K562 (cell line): ENCODE measurements at places on chromosomes 1 and 21.

DNA sequence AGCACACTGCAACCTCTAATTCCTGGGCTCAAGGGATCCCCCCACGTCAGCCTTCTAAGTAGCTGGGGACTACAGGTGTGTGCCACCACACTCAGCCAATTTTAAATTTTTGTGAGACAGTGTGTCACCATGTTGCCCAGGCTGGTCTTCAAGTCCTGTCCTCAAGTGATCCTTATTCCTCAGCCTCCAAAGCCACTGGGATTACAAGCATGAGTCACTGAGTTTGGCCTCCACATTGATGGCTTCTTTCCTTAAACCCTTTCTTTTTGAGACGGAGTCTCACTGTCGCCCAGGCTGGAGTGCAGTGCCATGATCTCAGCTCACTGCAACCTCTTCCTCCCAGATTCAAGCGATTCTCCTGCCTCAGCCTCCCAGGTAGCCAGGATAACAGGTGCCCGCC is 7.6 kb downstream of the KPNA6 start:
- DNase-seq: no peak

DNA sequence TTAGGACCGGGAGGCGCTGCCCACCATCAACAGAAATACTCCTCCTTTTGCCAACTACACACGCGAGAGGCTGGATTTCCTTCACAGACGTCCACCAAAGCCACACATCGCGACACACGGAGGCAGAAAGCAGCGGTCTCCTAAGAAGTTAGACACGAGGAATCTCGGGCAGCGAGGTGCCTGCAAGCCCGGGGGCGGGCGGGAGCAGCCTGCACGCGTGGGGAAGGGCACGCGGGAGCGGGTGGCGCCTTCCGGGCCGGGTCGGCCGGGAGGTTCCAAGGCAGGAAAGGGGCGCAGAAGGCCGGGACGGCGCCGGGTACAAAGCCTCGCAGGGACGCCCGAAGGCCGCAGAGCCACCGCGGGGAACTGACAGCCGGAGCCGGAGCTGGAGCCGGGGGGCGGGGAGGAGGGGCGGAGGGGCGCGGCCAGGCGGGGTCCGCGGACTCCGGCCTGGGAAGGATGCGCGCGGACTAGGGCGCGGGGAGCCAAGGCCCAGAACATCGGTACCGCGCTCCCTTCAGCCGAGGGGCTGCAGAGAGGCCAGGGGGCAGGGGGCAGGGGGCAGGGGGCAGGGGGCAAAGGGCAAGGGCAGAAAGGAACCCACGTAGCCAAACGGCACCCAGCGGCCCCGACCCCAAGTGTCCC is 722 bp downstream of the NPHP4 start:
- DNase-seq: peak; percentile 79

- DNase-seq: no peak
Measured at GRCh38 chr1:197320991-197321531, 53.0 kb downstream of the CRB1 start.

DNA sequence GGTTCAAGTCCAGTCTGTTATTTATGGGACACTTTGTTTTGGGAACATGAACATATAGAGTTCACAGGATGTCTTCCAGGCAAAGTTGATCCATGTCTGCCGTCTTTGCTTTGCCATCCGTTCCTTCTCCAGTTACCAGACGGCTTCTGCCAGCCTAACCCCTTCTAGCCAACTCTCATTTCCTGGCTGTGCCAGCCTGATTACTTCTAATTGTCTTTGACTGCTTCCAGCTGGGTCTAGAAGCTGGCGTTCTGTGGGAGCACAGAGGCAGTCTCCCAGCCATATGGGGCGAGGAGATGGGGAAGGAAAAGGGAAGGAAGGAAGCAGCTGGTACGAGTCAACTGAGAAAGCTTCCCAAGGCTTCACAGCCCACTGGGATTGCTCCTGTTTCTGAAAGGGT is 3.1 kb upstream of the HUNK start:
- DNase-seq: no peak

DNA sequence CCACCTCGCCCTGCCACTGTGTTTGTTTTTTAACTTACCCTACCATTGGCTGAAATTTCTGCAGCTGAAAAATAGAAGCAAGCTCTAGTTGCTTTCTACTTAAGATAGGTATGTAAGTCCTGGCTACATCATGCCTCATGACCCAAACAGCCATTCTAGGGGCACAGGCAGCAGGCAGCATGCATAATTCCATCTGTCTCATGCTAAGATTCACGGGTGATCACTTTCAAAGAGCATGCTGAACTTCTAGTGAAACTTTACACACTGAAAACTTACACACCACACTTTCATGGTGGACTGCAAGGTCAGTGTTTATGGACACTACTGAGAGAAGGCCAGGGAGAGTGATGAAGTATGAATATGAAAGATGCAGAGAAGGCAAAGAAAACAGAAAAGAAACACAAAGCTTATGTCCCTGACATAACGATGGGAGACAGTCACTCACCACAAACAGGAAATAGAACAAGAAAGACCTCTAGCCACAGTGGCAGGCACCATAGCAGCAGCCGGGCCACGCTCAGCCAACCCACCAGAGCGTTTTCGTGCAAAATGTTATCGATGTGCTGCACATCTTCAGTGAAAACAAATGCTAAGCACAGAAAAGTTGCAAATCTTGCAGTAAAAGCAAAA is 102.3 kb upstream of the TIAM1 start:
- no peak for DNase-seq

- peak; percentile 57 for DNase-seq
Measured at GRCh38 chr1:58739856-58740466, 40.1 kb upstream of the MYSM1 start.

DNA sequence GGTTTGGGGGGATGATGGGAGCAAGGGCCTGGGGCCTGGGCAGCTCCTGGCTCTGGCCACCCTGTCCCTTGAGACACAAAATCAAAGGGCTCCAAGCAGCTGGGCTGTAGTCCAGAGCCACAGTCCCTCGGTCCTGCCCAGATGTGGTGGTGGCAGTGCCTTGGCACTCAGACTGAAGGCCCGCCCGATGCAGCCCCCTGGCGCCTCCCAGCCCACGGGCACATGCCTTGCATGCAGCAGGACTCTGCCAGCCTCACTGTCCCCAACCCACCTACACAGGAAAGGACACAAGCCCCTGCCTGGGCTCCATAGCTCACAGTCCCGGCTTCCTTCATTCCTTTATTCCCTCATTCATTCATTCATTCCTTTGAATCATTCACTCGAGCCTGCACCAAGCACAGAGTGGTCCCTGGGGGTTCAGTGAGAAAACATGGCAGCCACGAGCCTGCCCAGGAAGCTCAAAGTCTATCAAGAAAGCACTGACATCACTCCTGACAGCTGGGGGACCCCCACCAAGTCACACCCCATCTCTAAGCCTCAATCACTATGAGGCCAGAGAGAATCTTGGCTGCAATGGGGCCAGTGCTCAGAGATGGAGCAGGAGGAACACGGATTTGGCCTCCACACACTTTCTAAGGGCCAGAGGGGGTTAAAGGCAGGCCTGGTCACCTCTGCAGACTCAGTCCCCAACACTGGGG is 5.8 kb downstream of the SDC3 start:
- DNase-seq: no peak

GRCh38 chr1:228079013-228079412 is 3.5 kb upstream of the ARF1 start:
- no peak for DNase-seq

- DNase-seq: peak; percentile 93
Measured at GRCh38 chr1:201559679-201560162, 20.8 kb downstream of the NAV1 start.

- DNase-seq: no peak
Measured at GRCh38 chr1:168794057-168794456, 65.1 kb upstream of the DPT start.

GRCh38 chr1:59165353-59165752 is 131.5 kb upstream of the FGGY start:
- no peak for DNase-seq

- DNase-seq: no peak
Measured at GRCh38 chr1:157624471-157624870, 26.6 kb upstream of the FCRL4 start.

- DNase-seq: peak; percentile 41
Measured at GRCh38 chr1:156815307-156815826, 1.3 kb downstream of the SH2D2A start.

- DNase-seq: peak; percentile 66
Measured at GRCh38 chr21:42411197-42411869, 7.6 kb downstream of the UBASH3A start.

DNA sequence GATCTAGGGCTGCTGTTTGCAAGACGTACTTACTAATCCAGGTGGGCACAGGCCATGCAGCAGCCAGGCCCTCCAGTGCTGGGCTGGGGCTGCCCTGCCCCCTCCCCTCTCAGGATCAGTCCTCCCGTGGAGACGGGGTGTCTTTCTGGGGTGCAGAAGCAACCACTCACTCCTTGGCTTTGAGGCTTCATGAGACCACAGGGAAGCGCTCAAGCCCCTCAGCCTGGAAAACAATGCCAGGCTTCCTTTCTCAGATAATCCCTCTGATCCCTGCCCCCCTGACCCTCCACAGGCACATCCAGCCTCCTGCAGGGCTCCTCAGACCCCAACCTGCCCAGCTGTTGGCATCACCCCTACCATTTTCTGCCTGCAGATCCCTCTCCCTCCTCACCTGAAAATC is 13.9 kb upstream of the C2CD2 start:
- no peak for DNase-seq

DNA sequence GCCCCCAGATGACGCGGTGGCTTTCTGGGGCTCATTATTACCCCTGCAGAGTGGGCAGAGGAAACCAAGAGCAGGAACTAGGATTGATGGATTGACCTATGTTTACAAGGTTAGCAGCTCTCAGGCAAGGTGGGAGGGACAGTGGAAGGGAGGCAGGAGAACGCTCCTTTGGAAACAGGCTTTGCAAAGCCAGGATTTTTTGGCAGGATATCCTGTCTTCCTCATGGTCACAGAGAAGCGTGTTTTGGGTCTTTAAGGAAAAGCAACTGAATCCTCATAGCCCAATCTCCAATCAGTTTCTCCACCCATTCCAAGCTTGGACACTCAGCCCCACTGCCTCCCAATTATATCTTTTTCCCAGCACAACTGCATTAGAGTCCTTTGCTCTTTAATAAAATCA is 105.6 kb upstream of the SOD1 start:
- no peak for DNase-seq

DNA sequence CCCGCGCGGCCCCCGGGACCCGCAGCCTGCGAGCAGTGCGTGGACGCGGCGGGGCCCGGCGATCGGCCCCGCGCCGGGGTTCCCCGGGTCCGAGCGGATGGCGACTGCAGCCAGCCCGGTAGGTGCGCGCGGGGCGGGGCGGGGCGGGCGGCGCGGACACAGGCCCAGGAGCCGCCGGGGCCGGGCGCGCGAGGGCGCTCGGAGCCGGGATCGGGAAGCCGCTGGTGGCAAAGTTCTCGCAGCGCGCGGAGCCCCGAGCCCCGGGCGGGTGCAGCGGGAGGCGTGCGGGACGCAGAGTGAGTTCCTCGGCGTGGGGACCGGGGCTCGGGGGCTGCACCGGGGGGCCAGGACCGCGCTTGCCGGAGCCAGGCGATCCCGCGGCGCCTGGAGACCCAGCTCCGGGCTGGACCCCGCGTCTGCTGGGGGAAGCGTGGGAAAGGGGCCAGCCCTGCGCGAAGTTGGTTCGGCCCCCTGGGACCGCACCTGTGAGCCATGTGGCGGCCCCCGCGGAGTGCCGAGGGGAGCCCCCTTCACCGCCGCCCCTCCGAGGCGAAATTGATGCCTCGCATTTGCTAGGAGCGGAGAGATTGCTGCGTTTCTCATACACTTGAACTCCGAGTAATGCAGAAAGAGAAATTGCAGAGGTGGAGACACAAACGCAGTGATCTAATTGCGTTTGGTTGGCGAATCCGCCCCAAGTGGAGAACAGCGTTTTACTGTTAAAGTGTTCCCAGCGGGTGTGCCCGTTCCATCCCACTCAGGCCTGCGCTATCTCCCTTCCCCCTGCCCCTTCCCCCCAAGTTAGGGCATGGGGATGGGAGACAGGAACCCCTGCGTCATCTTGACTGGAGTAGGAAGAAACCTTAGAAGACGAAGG is 228.9 kb upstream of the TMEM51 start:
- peak; percentile 81 for DNase-seq

DNA sequence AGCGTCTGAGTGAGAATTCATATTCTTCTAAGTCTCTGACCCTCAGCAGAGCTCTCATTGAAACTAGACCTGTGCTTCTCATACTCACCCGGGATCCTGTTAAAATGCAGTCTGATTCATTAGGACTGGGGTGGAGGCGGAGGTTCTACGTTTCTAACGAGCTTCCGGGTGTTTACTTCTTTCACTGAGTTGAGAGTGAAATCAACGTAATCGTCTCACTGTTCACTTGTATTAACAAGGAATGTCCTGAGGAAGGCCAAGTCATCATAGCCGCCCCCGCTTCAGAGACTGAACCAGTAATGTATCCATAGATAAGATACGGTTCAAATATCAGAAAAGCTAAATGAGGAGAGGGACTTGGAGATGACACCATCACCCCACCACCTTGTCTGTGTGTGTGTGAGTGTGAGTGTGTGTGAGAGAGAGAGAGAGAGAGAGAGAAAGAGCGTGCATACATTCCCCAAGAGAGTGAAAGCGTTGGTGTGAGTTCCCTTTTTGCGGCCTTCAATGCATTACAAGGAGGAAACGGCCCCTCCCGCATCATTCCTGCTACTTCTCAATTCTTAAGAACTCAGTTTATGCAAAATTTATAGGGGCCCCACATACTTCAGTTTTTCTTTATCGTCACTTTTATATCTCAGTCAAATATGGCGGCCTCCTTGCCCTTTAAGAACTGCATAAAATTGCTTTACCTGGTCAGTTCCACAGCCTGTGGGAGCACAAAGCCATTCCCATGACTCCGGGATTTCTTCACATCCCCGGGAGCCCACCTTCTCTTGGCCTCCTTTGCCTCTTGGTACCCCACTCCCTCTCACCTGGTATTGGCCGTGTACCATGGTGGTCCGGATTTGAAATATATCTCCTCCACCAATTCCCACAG is 19.8 kb downstream of the KMO start:
- DNase-seq: peak; percentile 58

- no peak for DNase-seq
Measured at GRCh38 chr1:225693085-225693696, 40.3 kb upstream of the ENAH start.

- DNase-seq: peak; percentile 67
Measured at GRCh38 chr1:234724516-234725176, 114.7 kb upstream of the IRF2BP2 start.

DNA sequence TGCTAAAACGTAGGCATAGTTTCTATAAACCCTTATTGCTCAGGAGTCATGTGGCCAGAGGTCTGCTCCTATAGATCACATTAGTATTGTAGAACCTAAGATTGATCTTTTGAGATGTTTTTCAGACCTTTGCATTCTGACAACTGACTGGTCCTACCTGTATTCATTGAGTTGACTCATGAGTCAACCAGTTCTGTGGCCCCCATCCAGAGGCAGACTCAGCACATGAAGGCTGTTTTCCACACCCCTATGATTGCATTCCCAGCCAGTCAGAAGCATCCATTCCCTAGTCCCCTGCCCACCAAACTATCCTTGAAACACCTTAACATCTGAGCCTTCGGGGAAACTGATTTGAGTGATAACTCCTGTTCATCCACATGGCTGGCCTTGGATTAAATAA is 451.7 kb downstream of the SIPA1L2 start:
- DNase-seq: no peak
